ENCODE measurements at places on chromosomes 7 and 10. TPM values are rescaled to one million over a fixed set of nuclear protein-coding genes. Genes with fewer than 3 reads are reported as not detected.

DNA sequence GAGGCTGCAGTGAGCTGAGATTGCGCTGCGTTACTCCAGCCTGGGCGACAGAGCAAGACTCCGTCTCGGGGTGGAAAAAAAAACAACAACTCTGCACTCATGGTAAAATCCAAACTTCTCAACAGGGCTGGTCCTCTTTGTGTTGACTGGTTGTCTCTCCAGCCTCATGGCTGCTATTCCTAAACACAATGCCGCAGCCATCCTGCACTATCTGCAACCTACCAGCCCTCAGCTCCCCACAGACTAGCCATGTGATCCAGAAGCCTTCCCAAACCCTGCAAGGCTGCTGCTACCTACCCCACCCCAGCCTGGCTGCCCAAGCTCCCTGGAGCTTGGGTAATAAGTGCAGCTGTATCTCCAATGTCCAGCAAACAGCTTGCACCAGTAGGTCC, 11.7 kb downstream of the ZYX start:
- ATAC-seq, result no peak

GRCh38 chr10:79491143-79491835, 21.0 kb upstream of the EIF5AL1 start:
- ATAC-seq, result peak; percentile 49

DNA sequence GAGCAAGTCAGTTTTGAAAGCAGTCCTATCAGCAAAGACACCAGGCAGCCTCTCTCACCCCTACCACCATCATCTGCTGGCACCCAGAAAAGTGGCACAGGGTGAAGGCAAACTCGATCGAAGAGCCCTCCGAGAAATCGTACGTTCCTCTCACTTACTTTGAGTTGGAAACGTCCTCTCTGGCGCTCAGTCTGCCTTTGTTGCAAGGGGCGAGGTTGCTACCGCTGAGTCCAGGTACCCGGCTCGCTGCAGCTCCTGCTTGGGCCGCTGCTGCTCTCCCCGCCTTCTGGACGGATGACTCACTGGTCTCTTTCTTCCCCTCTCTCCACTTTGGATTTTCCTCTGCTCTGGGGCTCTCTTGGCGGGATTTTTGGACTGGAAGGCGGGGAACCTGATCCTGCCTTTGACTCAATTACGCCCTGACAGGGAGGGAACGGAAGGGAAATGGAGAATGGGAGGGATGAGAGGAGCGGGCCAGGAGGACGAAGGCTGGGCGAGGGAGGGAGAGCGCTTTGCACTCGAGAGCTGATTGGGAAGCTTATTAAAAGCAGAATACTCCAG, at the start of gene PTN:
Gene PTN, minus strand, starts transcription at position 453 of the 561 bp plus-strand sequence. CDS start 88,760 bp downstream, outside the sequence.
- ATAC-seq, result peak; percentile 89

DNA sequence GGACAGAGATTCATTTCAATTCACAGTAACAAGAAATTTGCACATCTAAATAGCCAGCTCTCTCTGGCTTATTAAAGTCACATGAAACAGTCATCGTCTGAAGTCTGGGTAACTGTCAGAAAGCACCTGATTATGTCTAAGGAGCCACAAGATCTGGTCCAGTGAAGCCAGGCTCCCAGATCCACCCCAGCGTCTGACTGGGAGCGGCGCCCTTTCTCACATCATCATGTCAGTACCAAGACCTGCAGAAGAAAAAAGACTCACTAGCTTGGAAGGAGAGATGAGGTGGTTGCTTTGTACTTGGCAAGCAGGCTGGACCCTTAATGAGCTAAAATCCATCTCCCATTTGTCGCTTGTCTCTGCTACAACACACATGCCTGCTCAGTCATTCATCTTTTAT, 58.4 kb downstream of the VOPP1 start:
- ATAC-seq, result no peak

DNA sequence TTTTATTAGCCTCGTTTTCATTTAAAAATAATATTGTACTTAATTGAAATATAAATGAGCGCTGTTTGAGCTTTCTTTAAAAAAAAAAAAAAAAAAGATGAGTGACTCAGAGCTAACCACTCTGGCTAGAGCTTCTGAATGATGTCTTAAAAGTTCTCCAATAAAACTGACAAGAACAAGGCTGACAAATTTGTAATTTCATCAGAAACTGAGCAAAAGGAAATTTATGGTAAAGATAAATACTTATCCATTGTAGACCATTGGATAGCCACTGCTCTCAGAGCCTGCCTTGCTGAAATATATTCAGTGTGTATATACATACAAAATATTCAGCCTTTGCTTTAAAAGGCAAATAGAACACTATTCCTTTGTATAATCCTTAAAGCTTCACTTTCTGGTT, 91.2 kb upstream of the OIT3 start:
- no peak for ATAC-seq

- no peak for ATAC-seq
Observed at GRCh38 chr10:1211844-1212570, 155.8 kb downstream of the WDR37 start.

DNA sequence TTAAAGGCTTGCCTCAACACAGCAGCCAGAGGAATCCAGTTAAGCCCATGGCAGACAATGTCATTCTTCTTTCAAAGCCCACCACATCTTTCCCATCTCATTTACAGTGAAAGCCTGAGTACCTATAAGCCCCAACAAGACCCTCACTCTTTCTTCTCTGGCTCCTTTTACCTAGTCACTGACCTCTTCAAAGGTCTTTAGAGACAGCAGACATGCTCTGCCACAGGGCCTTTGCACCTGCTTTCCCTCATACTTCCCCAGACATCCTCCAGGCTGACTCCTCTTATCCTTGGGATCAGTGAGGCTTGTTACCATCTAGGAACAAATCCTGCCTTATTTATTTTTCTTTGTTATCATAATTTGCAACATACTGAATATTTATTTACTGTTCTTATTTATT, 17.8 kb downstream of the HYAL4 start:
- no peak for ATAC-seq

GRCh38 chr10:59877191-59877671, 29.1 kb downstream of the CCDC6 start:
- ATAC-seq, result no peak

The ATRNL1 gene
- 1.3 TPM for total RNA-seq

DNA sequence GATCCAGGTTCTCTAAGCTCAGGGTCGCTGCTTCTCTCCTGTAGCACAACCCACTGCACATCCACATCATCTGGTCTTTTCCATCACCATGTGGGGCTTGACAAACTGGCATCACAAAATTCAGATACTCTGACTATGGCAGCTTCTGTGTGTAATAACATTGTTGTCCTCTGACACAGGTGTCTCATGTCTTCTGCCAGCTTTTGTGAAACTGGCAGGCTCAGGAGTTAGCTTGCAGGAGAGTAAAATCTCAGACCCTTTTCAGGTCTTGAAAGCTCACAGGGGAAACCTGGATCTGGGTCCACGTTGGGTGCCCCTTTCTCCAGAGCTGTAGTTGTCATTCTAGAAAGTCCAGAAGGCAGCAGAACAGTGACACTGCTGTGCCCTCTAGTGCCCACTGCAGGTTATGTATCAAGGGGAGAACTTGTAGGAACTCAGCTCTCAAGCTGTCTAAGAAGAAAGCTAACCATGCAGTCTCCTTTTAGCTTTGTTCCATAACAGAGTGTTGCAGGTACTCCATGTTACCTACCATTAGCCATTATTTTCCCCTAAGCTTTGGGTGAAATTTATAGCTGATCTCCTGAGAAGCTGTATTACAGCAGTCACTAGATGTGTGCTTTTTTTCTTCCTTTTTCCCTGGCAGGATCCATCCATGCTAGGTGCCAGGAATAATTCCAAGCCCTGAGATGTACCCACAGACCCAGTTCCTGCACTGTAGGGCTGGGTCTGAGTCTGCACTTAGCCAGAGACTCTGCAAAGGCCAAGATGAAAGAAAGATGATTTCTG, 102.7 kb downstream of the ZNF248 start:
- ATAC-seq, result no peak

- no peak for ATAC-seq
Observed at GRCh38 chr7:95199779-95200558, 124.4 kb downstream of the PON1 start.

DNA sequence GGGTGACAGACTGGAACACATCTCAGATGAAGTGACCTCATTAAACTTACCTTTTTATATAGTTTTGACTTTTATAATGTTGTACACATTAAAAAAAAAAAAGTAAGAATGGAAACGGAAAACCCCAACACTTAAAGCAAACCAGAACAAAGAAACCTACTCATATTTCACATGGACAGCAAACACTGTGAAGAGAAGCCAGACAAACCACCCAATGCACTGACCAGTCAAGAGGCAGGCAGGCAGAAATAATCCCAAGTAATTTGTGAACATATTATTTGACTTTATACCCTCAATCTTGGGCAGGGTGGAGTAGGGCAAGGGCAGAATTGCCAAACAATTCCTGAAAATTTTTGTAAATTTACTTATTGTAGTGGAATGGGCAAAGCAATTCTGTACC, 39.8 kb downstream of the WAPL start:
- no peak for ATAC-seq

DNA sequence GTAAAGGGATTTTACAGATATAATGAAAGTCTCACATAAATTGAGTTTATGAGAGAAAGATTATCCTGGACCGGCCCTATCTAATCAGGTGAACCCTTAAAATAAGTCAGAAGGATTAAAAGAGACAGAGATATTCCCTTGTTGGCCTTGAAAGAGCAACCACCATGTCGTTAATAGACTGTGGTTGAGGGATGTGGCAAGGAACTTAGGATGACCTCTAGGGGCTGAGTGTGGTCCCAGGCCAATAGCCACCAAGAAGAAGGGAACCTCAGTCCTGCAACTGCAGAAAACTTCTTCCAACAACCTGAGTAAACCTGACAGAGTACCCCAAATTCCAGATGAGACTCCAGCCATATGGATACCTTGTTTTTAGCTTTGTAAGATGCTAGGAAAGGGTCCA, 121.5 kb downstream of the POLR1F start:
- no peak for ATAC-seq

DNA sequence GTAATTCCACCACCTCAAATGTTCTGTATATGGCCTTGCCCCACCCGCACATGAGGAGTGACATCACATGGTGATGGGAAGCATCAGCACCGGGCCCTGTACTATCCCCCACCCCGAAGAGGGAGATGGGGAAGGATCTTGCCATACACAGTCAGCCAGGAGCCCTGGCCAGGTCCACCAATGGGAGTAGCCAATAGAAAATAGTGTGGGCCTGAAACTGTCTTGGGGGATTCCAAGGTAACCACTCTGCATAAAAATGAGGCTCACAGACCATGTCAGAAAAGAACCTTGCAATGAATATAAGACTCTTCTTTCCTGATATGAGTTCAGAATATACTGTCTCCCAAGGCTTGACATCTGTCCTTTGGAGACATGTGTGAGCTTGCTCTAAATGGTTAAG, 51.1 kb downstream of the ADRB1 start:
- no peak for ATAC-seq

The PON2 gene
- total RNA-seq, result 35.3 TPM

The PAPSS2 gene
- total RNA-seq, result 10.4 TPM

- peak; percentile 89 for ATAC-seq
Observed at GRCh38 chr10:6737080-6737641, 157.1 kb upstream of the PRKCQ start.

DNA sequence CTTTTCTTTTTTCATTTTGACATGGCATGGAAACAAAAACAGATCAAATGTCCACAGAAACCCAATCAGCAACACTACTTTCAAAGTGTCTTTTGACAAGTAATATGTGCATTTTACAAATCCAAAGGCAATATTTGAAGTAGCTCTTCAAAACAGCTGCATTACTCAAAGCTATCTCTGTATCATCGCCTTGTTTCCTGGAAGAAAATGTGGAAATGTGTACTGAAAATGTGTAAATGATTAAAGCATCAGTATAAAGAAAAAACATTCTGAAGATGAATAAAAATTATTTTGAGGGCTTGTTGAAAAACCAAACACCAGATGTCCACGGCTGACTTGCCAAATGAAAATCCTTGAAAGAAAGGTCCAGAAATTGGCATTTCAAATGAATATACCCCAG, 16.5 kb upstream of the ITGB8 start:
- no peak for ATAC-seq

The MACROH2A2 gene
- total RNA-seq, result 18.8 TPM

The PILRA gene
- total RNA-seq, result 2.7 TPM

The DNA2 gene
- total RNA-seq, result 4.6 TPM

DNA sequence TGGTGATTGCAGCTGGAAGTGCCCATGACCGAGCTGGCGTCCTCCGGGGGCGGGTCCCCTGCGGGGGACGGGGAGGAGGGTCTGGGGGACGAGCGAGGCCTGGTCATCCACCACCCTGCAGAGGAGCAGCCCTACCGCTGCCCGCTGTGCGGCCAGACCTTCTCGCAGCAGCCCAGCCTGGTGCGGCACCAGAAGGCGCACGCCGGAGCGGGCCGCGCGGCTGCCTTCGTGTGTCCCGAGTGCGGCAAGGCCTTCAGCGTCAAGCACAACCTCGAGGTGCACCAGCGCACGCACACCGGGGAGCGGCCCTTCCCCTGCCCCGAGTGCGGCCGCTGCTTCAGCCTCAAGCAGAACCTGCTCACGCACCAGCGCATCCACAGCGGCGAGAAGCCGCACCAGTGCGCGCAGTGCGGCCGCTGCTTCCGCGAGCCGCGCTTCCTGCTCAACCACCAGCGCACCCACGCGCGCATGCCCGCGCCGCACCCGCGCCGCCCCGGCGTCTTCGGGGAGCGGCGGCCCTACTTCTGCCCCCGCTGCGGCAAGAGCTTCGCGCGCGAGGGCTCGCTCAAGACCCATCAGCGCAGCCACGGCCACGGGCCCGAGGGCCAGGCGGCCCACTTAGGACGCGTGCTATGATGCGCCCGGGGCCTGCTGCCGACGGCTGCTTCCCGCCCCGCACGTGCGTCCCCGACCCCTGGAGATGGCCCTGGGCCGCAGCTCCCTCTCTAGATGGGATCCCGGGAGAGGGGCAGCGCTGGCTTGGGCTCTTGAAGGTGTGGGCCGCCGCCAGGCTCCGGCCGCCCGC, 28.7 kb downstream of the ZNF775 start:
- ATAC-seq, result no peak
